ENCODE measurements at places on chromosomes 6 and 20.

GRCh38 chr6:54245265-54245664 is 63.0 kb upstream of the TINAG start:
- no peak for DNase-seq

GRCh38 chr6:130922922-130923321 is 95.7 kb downstream of the SMLR1 start:
- DNase-seq, result no peak

DNA sequence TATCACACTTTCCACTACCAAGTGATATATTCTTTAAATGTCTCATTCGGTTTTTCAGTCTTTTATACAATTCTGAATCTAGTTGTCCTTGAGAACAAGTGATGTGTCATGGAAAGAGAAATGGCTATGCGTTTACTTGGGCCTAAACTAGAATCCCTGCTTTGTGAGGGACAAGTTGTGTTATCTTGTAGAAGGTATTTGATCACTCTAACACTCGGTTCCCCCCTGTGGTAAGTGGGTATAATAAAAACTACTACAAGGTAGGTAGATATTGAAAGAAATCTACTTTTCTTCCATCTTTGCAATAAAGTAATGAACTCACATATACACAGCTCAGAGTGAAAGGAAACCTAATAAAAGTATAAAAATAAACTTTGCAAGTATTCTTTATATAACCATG is 108.9 kb downstream of the MANEA start:
- DNase-seq, result no peak

- no peak for DNase-seq
Measured at GRCh38 chr20:821046-821730, 12.3 kb upstream of the FAM110A start.

DNA sequence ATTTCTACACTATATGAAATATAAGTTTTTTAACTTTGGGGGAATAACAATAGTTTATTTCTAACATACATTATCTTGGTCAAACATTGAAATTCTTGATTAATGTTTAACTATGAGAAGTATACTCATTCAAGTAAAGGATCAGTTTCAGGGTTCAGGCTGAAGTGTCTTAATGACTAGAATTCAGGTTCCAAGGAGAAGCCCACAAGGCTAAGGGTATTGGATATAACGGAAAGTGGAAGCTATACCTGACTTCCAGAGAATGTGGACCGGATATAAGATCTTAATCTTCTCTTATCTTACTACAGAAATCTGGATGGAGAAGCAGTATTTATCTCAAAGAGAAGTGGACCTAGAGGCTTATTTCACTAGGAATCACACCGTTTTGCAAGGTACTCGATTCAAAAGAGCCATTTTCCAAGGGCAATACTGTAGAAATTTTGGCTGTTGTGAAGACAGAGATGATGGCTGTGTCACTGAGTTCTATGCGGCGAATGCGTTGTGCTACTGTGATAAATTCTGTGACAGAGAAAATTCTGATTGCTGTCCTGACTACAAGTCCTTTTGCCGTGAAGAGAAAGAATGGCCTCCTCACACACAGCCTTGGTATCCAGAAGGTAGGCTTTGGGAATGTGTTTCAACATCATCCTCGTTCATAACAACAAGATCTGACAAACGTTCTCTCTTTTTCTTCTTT is at the start of gene TINAG:
TINAG (plus strand) TSS at position 153 of the 697 bp plus-strand sequence; CDS start at position 263, 110 bp downstream.
- no peak for DNase-seq

- DNase-seq, result no peak
Measured at GRCh38 chr6:91743756-91744155, 1156.9 kb upstream of the MAP3K7 start.

GRCh38 chr6:22783931-22784330 is 214.6 kb downstream of the HDGFL1 start:
- DNase-seq, result no peak

DNA sequence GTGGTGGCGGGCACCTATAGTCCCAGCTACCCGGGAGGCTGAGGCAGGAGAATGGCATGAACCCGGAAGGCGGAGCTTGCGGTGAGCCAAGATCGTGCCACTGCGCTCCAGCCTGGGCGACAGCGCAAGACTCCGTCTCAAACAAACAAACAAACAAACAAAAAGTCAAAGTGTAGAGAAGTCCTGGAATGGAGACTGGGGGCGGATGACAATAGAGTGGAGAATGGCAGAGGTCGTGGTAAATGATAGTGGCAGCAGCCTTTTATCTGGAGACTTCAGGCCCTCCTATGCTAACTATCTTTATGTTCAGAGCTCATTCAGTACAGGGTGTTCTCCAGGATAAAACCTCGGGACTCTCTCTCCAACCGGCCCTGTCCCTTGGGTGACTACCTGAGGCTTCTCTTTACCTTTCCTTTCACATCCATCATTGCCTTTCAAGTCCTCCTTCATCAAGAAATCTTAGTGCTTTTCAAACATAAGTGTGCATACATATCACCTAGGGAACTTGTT is 1.4 kb upstream of the FKBPL start:
- no peak for DNase-seq

GRCh38 chr20:9163251-9163650 is 94.4 kb downstream of the PLCB4 start:
- no peak for DNase-seq

Data from GM04504 (cell line).